ENCODE measurements at places on chromosomes 16 and 17. TPM values are rescaled to one million over a fixed set of nuclear protein-coding genes. Genes with fewer than 3 reads are reported as not detected.

VAT1L gene
- total RNA-seq, result 1.0 TPM

MYO15A gene
- 1.6 TPM for total RNA-seq

C16orf96 gene
- total RNA-seq, result 0.62 TPM

XAF1 gene
- 0.83 TPM for total RNA-seq

SLC9A5 gene
- total RNA-seq, result 2.4 TPM

ZNF469 gene
- total RNA-seq, result 0.23 TPM

PDILT gene
- total RNA-seq, result not detected

DNA sequence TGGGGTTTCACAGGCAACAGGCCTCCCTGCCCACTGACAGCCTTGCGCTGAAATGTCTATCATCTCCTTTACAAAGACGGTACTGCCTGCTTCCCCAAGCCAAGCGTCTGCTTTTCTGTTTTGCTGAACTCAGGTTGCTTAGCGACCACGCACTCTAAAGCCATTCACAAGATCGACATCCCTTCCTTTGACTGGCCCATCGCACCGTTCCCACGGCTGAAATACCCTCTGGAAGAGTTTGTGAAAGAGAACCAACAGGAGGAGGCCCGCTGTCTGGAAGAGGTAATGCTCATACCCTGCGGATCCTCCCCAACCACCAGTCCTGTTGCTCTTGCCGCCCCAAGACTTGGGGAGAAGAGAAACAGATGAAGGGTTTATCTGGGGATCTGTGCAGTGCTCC, 28.7 kb downstream of the TMEM186 start:
- peak; percentile 84 for ATAC-seq

DNA sequence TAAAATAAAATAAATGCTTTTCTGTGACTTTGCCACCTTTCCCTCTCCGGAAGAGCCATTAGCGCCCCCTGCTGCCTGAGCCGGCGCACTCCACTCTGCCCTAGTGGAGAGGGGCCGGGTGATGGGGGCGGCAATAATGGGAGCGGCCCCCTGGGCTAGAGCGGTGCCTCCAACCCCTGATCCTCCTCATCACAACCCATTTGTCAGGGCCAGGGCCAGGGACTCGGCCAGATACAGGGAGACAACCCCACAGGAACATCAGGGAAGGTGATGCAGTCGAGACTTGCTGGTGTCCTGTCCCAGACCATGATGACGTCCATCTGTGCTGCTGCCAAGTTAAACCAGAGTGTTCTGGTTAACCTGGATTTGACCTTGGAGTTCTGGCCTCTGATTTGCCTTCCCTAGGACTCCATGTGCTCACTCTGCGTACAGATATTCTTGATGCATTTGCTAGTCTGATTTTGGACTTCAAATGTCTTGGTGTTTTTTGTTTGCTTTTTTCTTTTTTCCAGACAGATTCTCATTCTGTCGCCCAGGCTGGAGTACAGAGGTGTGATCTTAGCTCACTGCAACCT, 46.1 kb upstream of the BPTF start:
- ATAC-seq, result peak; percentile 99

- no peak for ATAC-seq
Measured at GRCh38 chr16:63145411-63145810, 1109.2 kb upstream of the CDH8 start.

GRCh38 chr17:47324224-47325020, 667 bp downstream of the EFCAB13 start:
- ATAC-seq, result no peak

DNA sequence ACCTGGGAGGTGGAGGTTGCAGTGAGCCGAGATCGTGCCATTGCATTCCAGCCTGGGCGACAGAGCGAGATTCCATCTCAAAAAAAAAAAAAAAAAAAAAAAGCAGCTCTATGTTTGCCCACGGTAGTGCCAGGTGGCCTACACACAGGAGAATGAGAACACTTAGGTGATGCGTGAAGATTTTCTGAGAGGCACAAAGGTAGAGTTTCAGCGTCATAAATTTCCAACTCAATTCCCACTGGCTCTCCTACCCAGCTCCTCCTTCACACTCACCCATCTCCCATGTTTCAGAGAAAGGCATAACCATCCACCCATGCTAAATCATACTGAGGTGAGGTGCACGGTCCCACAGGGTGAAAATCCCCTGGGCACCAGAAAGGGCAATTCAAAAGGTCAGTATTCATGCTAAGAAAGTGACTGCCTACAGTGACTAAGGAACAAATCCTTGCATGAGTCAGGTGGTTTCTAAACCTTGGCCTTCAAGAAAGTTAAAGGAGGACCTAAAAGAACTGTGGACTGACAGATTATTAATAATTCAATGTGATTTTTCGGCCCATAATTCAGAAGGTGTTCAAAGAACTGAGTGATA, 4.8 kb downstream of the DCAKD start:
- no peak for ATAC-seq

- ATAC-seq, result no peak
Measured at GRCh38 chr17:63039342-63039741, 73.3 kb downstream of the TANC2 start.

GRCh38 chr16:85399583-85400284, 213.4 kb upstream of the GSE1 start:
- ATAC-seq, result no peak

- ATAC-seq, result no peak
Measured at GRCh38 chr17:74754832-74755231, 6.4 kb downstream of the NHERF1 start.

GRCh38 chr17:42484304-42484703, 25.6 kb downstream of the ATP6V0A1 start:
- ATAC-seq, result no peak

Measured in motor neuron (in vitro differentiated cells).